ENCODE measurements at places on chromosomes 2 and 18. TPM values are rescaled to one million over a fixed set of nuclear protein-coding genes. Genes with fewer than 3 reads are reported as not detected.

- DNase-seq: no peak
Measured at GRCh38 chr2:204046145-204046544, 109.6 kb downstream of the ICOS start.

- DNase-seq: no peak
Measured at GRCh38 chr2:236658974-236659757, 89.5 kb downstream of the ACKR3 start.

GRCh38 chr18:7941533-7941932 is 374.4 kb downstream of the PTPRM start:
- no peak for DNase-seq

The POTEC gene
- 0.72 TPM for total RNA-seq

The TRPM8 gene
- 17.3 TPM for total RNA-seq

The MC4R gene
- total RNA-seq: 4.1 TPM
